Naive B cell (primary cell): ENCODE measurements at places on chromosomes 2 and 18.

- DNase-seq: no peak
Measured at GRCh38 chr2:143183804-143184463, 54.7 kb downstream of the ARHGAP15 start.

- DNase-seq: no peak
Measured at GRCh38 chr2:42030829-42031228, 17.0 kb upstream of the PKDCC start.

DNA sequence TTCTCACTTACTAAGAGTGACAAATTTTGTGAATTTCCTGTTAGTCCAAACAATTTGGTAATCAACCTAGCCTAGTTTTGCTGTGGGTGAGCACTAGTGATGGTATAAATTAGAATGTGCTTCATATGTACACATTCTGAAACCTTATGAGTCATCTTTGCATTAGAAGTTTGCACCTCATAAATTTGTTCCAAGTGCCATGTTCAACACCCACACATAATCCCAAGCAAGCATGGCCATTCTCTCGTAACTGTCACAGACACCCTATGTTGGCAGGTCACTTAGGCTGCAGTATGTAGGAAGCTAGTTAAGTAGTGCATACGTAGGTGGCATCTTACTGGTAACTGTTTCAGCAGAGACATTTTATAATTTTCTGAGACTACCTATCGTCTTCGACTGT lies 46.9 kb downstream of the NAB1 start:
- no peak for DNase-seq

DNA sequence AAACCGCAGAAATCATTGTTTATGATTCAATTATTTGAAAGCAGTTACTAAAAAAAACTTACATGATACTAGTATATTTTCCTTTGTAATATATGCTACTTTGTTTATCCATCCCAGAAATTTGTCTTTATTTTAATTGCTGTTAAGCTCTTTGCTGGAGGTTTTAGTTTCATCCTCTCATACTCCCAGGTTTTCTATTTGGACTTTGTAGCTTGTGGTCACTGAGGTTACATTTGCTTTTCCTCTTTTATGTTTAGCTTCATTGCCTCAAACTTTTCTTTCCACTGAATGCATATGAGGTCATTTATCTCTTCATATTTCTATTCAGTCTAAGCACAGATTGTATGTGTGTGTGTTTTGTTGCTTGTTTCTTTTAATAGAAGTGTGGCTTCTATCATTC lies 89.9 kb downstream of the ERBB4 start:
- DNase-seq: no peak

DNA sequence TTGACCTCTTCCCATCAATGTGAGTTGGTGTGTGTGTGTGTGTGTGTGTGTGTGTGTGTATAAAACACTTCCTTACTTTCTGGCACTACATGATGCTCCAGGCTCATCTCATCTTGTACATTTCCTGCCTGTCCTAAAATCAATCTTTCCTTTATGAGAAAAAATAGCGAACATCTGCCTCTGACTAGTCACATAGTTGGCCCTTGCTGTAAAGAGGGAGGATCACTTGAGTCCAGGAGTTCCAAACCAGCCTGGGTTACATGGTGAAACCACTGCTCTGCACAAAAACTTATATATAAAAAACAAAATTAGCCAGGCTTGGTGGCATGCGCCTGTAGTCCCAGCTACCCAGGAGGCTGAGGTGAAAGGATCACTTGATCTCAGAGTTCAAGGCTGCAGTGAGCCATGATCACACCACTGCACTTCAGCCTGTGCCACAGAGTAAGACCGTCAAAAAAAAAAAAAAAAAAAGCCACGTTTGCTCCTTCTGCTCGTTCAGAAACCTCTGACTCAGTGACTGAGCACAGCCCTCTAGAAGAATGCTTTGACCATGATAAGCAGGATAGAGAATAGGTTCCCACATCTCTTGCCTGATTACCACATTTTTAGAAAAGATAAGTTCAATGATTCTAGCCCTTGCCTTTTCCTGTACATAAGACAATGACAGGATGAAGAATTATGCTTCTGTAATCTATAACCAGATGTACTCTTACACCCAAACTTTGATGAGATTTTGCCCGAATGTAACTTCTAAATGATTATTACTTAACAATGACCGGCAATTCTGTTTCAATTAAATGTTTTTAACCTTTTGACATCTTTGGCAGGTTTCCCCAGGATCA lies 45.2 kb upstream of the ST3GAL5 start:
- DNase-seq: no peak

GRCh38 chr18:71760541-71760940 lies 783.6 kb downstream of the CBLN2 start:
- no peak for DNase-seq

GRCh38 chr2:195413422-195413821 lies 243.6 kb upstream of the SLC39A10 start:
- DNase-seq: no peak

GRCh38 chr18:49922228-49922627 lies 108.9 kb upstream of the ACAA2 start:
- no peak for DNase-seq

GRCh38 chr2:25072606-25073005 lies 30.7 kb downstream of the EFR3B start:
- DNase-seq: no peak

DNA sequence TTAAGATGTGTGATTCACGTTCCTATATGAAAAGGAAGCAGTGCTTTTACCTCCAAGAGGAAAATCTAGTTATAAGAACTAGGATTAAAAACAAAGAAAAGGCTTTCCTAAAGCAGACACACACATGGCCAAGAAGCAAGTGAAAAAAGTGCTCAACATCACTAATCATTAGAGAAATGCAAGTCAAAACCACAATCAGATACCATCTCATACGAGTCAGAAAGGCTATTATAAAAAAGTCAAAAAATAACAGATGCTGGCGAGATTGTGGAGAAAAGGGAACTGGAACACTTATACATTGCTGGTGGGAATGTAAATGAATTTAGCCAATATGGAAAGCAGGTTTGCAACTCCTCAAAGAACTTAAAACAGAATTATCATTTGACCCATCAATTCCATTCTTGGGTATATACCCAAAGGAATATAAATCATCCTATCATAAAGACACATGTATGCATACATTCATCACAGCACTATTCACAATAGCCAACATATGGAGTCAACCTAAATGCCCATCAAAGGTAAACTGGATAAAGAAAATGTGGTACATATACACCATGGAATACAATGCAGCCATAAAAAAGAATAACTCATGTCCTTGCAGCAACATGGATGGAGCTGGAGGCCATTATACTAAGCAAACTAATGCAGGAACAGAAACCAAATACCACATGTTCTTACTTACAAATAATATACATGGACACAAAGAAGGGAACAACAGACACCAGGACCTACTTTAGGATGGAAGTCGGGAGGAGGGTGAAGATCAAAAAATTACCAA lies 285.3 kb downstream of the RAD51AP2 start:
- DNase-seq: no peak

GRCh38 chr2:60508339-60508917 lies 45.0 kb downstream of the BCL11A start:
- DNase-seq: no peak

- no peak for DNase-seq
Measured at GRCh38 chr18:63262369-63263335, 56.9 kb downstream of the BCL2 start.

GRCh38 chr18:8814206-8814605 lies 108.8 kb downstream of the MTCL1 start:
- DNase-seq: no peak

- no peak for DNase-seq
Measured at GRCh38 chr2:1658394-1659151, 85.7 kb downstream of the PXDN start.

DNA sequence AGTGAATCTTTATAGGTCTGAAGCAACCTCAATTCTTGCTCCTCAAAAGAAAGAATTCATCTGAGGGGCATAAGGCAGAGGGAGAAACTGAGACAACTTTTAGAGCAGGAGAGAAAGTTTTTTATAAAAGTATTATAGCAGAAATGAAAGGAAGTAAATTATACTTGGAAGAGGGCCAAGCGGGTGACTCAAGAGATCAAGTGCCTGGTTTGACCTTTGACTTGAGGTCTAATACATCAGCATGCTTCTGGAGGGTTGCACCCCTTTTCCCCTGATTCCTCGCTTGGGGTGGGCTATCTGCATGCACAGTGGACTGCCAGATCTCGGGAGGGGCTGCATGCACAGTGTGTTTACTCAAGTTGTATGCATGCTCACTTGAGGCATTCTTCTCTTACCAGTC lies 268.5 kb upstream of the LRATD1 start:
- DNase-seq: no peak

DNA sequence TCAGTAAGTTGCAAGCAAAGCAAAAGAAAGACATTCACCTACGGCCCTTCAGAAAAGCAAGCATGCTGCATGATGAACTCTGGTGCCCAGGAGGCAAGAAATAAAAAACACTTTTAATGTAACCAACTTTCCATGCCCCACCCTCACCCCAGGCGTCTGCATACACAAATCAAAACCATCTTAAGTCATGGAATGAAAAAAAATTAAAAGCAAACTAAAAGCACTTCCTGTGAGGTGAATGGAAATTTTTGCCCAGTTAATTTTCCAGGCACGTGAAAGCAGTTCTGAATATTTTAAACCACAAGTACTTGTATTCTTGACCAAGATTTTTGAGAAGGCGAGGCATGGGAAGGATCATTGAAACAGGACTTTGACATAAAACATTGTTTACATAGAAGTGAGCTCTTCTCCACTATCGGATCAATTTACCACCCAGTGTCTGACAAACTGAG lies 2.5 kb upstream of the ICOS start:
- no peak for DNase-seq

GRCh38 chr2:43898134-43898837 lies 59.5 kb downstream of the ABCG8 start:
- no peak for DNase-seq

GRCh38 chr2:105144152-105144940 lies 97.2 kb upstream of the GPR45 start:
- no peak for DNase-seq

DNA sequence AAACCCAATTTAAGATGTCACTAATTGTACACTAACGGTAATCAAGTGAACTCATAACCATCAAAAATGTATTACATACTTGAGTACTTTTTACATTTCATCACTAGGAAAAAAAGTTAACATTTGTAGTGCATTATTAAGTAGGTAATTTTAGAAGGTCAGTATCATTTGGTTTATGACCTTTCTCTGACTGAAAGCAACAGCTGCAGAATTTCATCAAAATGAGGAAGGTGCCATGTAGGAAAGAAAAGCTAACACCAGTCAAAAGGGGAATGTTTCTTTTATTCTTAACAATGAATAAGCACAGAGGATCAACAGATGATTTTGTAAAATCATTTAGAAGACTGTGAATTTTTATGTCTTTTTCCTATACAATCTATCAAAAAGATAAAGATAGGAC lies 79.0 kb downstream of the PIGN start:
- DNase-seq: no peak

- DNase-seq: no peak
Measured at GRCh38 chr18:74397572-74397971, 59.5 kb downstream of the DIPK1C start.

DNA sequence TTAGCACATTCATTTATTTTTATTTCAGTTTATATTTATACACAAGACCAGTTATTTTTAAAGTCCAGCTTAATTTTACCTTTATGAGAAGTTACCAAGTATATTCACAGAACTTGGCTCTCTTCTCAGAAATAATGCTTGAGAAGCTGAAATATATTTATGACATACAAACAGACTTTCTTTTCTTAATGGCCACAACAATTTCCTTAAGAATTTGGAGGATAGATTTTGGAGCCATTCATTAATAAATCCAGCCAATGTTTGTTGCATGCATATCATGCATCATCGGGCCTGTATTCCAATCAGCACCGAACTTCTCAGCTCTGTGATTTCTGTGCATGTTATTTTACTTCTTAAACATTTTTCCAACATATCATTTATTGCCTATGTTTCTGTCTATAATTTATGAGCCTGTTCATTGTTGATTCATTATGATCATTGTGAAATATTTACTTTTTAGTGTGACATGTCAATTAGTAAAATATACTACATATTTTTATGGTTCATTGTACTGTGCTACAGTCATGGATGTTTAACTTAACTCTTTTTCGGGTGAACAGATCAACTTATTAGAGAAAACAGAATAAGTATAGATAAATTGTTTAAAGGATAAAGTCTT lies 3.5 kb downstream of the GULP1 start:
- DNase-seq: no peak

GRCh38 chr2:127437781-127438726 lies 19.8 kb downstream of the PROC start:
- DNase-seq: no peak

GRCh38 chr18:63523660-63524059 lies 18.5 kb upstream of the SERPINB12 start:
- no peak for DNase-seq

DNA sequence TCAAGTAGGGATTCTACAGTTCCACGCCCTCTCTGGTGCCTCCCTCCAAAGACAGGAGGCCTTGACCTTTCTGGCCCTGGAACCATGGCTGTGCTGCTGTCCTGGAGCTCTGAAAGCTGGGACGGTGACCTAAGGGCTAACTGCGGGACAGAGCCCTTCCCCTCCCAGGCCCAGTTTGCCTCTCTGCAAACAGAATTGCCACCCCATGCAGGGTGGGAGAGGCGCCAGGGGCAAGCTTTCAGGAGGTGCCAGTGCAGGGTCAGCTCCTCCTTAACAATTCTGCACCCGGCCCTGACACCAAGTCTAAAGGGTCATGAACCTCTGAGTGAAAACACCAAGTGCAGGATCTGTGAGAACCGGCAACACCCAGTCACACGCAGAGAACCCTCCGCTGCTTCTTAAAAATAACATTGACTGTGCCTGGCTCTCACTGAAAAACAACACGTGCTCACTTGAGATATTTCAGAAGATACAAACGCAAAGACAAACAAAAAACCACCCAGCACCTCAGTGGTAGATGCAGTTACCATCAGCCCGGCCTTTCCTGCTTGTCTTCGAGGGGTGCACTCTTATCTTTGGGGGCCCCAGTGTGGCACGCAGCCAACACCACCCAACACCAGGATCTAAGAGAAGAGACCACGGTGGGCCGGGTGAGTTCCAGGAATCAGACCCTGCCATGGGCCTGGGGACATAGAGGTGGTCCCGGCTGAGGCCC lies 1.1 kb upstream of the SNED1 start:
- DNase-seq: no peak

- no peak for DNase-seq
Measured at GRCh38 chr18:79518683-79519128, 123.0 kb downstream of the NFATC1 start.
